ENCODE measurements at places on chromosomes 5 and 9. TPM values are rescaled to one million over a fixed set of nuclear protein-coding genes. Genes with fewer than 3 reads are reported as not detected.

- DNase-seq: no peak
Observed at GRCh38 chr9:130003943-130004552, 38.9 kb downstream of the FNBP1 start.

- DNase-seq: peak; percentile 93
Observed at GRCh38 chr9:86126998-86127972, 27.9 kb upstream of the GOLM1 start.

DNA sequence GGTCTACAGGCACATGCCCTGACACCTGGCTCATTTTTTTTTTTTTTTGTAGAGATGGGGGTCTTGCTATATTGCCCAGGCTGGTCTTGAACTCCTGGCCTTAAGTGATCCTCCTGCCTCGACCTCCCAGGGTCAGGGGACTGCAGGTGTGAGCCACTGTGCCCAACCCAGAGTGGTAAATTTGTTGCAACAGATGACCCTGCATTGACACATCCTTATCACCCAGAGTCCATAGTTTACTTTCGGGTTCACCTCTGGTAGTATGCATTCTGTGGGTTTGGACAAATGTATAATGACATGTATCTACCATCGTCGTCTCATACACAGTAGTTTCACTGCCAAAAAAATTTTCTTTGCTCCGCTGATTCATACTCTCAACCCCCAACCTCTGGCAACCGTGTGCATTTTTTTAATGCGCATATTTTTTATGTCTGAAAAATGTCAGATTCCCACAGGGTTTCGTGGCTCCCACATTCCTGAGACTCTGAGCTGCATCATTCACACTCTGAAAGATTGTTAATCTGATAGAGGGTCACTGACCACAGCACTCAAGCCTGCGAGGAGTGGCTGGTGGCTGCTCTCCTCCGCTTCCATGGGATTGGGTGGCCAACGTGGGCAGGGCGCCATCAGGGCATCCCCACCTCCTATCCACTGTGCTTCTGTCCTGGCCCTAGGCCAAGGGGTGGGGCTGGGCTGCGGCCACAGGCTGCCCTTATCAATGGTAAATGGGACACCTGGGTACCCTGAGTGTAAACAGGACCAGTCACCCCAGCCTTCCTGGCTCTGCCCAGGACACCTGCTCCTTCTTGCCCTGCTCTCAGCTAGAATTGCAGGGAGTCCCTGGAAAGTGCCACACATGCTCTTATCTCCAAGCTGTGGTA is 9.6 kb downstream of the NDST1 start:
- DNase-seq: peak; percentile 88

GRCh38 chr5:125160787-125161502 is 414.5 kb upstream of the ZNF608 start:
- DNase-seq: no peak

GRCh38 chr9:71515626-71516025 is 252.7 kb downstream of the CEMIP2 start:
- DNase-seq: no peak

DNA sequence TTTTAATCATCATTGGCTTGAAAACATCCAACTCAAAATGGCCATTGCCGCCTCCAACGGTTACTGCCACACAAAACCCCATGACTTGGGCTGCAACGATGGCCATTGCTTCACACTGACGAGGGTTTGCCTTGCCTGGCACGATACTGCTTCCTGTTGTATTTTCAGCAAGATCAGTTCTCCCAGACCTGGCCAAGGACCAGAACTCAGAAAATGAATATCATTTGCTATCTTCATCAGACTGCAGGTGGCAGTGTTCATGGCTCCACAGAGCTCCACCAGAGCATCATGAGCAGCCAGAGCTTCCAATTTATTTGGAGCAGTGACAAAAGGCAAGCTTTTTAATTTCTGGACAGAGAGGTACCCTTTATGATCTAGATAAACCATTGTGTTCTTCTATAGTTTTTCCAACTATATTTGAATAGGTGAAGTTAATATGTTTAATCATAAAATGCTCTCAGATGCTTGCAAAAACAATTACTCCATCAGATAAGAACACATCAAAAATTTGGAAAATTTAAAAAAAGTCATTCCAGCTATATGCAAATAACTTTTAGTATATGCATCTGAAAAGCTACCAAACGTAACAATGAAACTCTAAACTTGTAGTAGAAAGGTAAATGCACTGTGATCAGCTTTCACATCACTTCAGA is 10.4 kb downstream of the AMACR start:
- no peak for DNase-seq

GRCh38 chr5:146582051-146582596 is 66.1 kb upstream of the GPR151 start:
- no peak for DNase-seq

GRCh38 chr9:133968428-133968827 is 23.7 kb downstream of the VAV2 start:
- DNase-seq: no peak

DNA sequence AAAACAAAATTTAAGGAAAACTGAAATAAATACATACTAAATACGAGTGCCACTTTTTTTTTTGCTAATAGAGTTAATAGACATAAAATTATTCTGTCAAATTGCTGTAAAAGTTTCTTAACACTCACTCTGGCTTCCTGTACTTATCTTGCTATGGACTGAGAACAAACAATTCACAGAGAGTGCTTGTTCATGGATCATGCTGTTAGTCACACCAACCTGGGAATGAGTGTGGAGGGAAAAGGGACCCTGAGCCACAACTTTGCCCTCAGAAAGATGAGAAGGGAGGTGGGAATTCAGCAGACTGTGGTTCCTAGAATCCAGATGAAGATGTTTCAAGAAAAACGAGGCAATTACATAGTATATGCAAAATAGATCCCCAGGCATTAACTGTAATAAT is 246.9 kb downstream of the FBXL7 start:
- no peak for DNase-seq

- peak; percentile 92 for DNase-seq
Observed at GRCh38 chr5:151686674-151687407, at the start of gene SPARC. Gene SPARC, minus strand, starts transcription at chr5:151686915. Its CDS starts 10,727 bp downstream, at chr5:151676188.

- no peak for DNase-seq
Observed at GRCh38 chr5:93330506-93330905, 250.5 kb downstream of the NR2F1-AS1 start.

DNA sequence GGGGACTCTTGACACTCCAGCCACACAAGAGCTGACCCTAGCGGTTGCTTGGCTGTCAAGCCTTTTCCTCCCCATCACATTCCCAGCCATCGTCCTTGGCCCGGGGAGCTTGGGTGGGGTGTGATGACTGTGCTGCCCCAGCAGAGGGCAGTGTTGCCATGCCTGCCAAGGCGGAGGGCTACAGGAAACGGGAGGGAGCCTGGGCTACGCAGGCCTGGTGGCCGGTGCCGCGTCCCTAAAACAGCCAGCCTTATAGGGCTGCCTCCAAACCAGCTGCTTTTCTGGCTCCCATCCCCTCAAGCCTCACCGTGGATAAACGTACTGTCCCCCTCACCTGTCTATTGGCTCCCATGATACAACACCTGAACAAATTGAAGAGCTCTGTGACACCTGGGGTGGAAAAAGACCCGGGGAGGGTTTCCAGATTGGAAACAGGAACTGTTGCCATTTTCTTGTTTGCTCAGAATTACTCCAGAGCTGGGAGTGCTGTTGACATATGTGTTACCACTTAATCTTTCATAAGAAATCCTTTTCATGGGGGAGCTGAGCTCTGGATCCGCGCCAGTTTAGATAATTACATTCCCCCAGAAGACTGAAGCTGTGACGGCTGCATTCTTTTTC is 72.8 kb upstream of the ASTN2 start:
- peak; percentile 86 for DNase-seq

GRCh38 chr5:4845221-4845620 is 294.9 kb upstream of the ADAMTS16 start:
- no peak for DNase-seq

- no peak for DNase-seq
Observed at GRCh38 chr9:134784577-134785305, 95.9 kb upstream of the FCN2 start.

- no peak for DNase-seq
Observed at GRCh38 chr9:90974643-90975245, 173.1 kb downstream of the SYK start.

DNA sequence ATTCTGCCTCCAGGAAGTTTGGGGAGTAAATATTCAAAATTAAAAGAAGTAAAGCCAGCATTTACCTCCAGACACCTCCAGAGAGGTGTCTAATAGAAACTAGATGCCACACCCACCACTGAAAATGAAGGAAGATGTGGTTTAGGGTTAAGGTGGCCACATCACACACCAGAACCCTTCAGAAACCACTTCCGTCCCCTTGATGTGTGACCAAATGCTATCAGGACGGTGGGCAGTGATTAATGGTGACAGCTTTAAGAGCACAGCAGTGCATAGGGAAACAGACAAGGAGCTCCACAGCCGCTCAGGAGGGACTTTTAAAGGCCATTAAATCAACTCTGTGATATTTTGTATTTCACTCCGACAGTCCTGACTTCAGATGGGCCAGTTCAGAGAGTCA is 295.2 kb downstream of the BRINP1 start:
- no peak for DNase-seq

The FGD3 gene
- 7.4 TPM for polyA plus RNA-seq

The ANKRD34B gene
- not detected for polyA plus RNA-seq

The PCDHGC3 gene
- 41.0 TPM for polyA plus RNA-seq

The SPDL1 gene
- 3.2 TPM for polyA plus RNA-seq

The TEK gene
- 16.1 TPM for polyA plus RNA-seq

The IL9 gene
- not detected for polyA plus RNA-seq

The ADRA1B gene
- polyA plus RNA-seq: 2.3 TPM

The PIP5K1B gene
- polyA plus RNA-seq: 9.4 TPM

The PCDHAC1 gene
- 0.43 TPM for polyA plus RNA-seq

The ANKRD33B gene
- polyA plus RNA-seq: 4.8 TPM

The ENC1 gene
- polyA plus RNA-seq: 5.3 TPM

The KCNV2 gene
- polyA plus RNA-seq: not detected

The ANKRD31 gene
- polyA plus RNA-seq: 0.17 TPM

The EDIL3 gene
- 5.2 TPM for polyA plus RNA-seq

The SPINK4 gene
- polyA plus RNA-seq: not detected

All from kidney (tissue), 22 donors.